ENCODE measurements at places on chromosomes 6 and 20.

DNA sequence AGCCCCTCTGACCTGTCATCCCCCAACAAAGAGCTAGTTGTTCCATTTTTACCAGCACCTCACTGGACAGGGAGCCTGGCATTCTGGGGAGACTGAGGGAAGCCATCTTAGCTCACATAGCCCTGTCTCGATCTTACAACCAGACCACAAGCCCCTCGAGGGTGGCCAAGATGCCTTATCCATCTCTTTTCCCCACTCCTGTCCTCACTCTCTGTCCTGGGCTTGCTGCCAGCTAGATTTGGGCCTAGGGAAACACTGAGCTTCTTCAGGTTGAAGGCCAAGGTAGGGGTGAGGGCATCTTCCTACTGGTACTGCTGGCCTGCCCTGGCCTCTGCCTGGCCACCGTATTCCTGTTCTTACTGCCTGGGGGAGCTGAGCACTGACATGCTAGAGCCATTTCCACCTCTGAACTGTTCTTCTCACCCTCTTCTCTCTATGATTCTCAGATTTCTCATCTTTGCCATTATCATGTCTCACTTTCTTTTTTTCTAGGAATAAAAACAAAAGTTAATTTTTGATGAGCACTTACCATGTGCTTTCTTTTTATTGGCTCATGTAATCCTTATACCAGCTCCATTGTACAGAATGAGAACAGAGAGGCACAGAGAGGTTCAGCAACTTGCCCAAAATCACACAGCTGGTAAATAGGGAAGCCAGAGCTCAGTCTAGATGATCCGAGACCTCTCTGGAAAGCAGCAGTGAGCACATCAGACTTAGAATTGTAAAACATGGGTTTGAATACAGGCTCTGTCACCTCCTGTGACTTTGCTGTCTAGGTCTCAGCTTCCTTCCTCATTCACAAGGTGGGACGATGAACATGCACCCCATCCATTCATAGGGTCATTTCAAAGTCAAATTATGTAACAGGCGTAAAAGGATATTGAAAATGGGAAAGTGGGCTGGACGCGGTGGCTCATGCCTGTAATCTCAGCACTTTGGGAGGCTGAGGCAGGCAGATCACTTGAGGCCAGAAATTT, 28.7 kb downstream of the FGD2 start:
- DNase-seq = no peak

DNA sequence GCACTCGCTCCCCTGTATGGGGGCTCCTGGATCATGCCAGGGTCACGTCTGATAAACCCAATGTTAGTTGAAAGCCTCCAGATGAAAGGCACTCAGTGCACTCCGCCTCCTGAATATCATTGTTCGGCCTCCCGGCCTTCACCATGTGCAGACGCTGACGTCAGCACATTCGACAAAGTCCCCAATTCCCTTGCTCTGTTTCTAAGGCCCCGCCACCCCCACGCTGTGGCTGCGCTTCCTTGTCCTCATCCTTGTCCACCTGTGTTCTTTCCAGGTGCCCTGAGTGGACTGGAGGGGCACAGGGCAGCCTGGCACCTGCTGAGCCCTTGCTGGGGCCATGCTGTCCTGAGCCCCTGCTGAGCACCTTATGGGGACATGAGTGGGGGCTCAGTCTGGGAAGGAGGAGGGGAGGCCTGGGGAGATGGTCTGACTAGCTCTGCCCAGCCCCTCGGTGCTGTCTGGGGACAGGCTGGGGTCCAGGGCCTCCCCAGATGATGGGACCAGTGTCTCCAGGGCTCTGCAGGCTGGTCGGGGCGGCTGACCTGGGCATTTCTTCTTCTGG, 9.8 kb upstream of the BHLHE23 start:
- DNase-seq = no peak

GRCh38 chr6:35474131-35474941, 6.1 kb downstream of the RPL10A start:
- no peak for DNase-seq

DNA sequence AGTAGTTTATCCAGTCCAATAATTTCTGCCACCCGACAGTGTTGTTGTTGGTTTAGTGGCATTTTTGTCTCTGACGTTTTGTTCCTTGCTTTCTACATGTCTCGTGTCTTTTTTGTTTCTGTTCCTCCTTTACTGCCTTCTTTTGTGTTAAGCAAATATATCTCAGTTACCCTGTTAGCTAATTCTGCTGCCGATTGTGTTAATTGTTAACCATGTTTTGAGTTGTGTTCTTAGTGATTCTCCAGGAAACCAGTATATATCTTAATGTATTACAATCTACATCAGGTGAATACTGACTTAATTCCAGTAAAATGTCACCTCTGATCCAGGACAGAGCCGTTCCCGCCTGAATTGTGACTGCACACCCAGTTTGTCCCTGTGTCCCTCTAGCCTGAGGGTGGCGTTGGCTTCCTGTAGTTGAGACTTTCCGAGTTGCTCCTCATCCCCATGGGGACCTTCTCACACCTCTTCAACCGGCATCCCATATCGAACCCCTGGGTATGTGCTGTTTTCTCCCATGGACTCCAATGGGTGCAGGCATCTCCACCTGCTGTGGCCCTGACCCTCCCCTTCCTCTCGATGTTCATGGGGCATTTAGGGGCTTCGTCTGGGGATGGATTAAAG, 35.8 kb upstream of the BHLHE23 start:
- DNase-seq = no peak

DNA sequence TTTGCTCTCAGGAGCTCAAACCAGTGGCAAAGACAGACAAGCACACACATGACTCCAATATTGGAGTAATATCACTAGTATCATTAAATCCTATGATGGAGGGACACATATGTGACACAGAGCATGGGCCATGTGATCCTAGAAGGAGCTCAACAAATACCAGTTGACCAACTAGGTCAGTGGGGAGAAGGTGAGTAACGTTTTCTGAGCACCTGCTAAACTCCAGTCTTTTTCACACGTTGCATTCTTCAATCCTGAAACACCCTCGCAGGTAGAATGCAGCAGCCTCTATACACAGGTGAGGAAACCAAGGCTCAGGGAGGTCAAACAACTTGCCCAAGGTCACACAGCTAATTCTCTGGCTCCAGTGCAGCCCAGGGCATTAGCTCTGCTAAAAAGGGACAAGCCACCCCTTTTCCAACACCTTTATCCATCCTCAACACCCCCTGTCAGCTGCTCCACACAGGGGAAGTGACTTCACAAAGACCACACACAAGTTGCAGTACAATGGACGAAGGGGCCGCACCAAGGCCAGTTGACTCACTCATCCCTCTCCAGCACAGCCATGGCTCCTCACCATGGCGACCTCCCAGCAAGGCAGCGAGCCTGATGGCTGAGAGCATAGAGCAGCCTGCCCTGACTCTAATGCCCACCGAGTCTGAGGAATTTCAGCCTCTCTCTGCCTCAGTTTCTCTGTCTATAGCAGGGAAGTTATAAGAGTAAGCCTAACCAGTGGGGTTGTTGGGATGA, 4.4 kb downstream of the CAPN11 start:
- DNase-seq = no peak

- no peak for DNase-seq
Measured at GRCh38 chr6:164898412-164898811, 411.0 kb downstream of the C6orf118 start.

- DNase-seq = no peak
Measured at GRCh38 chr6:83860359-83860755, 868 bp downstream of the CYB5R4 start.

GRCh38 chr6:35601331-35602132, 87.2 kb downstream of the FKBP5 start:
- peak; percentile 89 for DNase-seq

DNA sequence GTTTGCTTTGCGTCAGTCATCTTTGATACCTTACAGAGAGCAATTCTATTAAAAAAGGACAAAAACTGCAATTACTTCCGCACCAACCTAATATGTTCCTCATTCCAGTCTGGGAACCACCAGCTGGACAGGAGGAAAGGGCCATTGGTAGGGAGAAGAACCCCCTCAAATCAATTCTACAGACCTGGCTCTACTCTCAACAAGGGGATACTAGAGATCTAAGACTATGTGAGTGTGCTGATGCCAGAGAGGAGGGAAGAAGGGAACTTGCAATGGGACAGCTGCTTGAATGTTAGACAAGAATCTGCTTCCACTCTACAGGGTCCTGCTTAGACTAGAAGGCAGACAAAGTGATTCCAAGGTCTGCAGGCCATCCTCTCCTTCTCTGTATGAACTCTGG, 13.3 kb downstream of the MRPS18A start:
- no peak for DNase-seq

GRCh38 chr6:127475823-127476176, 16.6 kb upstream of the KIAA0408 start:
- peak; percentile 84 for DNase-seq

GRCh38 chr6:19142275-19142674, 694.9 kb upstream of the ID4 start:
- no peak for DNase-seq

GRCh38 chr6:16698997-16699868, 62.0 kb downstream of the ATXN1 start:
- DNase-seq = no peak

- DNase-seq = no peak
Measured at GRCh38 chr6:140636908-140637402, 1262.5 kb upstream of the CITED2 start.

DNA sequence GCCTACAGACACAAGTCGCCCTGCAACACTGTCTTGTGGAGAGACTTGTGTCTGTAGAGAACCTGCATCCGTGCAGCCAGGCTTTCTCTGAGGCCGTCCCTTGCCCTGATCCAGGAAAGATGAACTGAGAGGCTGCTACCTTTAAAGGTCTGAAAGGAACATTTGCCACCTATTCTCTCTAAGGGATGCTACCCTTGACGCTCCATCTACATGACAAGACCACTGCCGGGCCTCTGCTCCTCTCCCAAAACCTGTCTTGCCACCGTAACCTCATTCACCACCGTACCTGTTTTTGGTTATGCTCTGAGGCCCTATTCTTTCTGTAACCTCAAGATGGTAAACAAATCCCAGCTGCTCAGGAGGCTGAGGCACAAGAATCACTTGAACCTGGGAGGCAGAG, 73.9 kb downstream of the FOXF2 start:
- no peak for DNase-seq

- peak; percentile 57 for DNase-seq
Measured at GRCh38 chr6:149985481-149985937, 21.8 kb downstream of the ULBP1 start.
